ENCODE measurements at places on chromosomes 12 and 14.
A peak's percentile ranks its signal among the peaks of the same experiment; 100 is the strongest.

DNA sequence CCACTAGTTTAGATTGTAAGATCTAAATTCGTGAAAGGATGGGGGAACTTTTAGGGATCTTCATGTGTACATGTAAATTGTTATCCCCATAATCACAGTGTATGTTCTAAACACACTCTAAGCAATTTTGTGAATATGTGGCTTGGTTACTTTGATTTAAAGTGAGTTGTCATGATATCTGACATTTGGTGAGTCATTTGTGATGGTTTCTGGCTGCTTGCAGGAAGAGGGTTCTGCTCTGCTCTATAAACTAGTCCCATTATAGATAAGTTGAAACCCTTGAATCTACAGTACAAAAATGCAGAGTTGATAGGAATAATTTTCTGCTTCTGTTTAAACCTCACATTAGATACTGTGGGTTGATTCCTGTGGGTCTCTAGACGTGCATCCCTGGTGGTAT, 14.8 kb downstream of the GUCY2C start:
- no peak for DNase-seq

GRCh38 chr12:91163116-91163515, 19.5 kb downstream of the DCN start:
- DNase-seq, result no peak

DNA sequence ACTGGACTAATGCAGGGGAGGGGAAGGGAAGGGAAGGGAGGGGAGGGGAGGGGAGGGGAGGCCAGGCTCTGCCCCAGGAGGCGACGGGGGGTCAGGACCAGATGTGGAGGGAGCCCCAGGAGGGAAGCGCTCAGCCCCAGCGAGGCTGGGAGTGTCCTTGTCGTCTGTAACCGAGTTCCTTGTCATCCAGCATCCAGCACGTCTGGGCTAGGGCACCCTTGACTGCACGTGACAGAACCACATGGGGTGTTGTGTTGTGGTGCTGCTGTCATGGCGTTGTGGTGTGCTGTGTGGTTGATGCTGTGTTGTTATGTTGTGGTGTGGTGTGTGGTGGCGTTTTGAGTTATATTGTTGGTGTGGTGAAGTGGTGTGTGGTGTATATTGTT, 28.4 kb upstream of the SFSWAP start:
- DNase-seq, result no peak

GRCh38 chr14:34368115-34368970, 93.7 kb downstream of the SPTSSA start:
- peak; percentile 10 for DNase-seq

GRCh38 chr12:131084341-131085011, 130.8 kb downstream of the ADGRD1 start:
- no peak for DNase-seq

DNA sequence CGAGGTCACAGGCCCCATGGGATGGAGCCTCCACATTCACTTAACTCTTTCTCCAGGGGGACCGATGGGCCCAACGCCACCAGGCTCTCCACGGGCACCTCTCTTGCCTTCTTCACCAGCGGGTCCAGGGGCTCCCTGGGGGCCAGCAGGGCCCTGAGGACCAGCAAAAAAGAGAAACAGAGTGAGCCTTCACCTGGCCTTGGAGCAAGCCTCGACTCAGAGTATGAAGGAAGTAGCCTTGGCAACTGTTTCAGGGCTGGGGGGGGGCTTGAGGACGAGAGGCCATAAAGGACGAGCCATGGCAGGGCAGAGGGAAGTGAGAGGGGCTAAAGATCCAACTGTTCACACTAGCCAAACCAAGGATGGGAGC, 18.0 kb downstream of the COL2A1 start:
- DNase-seq, result no peak

DNA sequence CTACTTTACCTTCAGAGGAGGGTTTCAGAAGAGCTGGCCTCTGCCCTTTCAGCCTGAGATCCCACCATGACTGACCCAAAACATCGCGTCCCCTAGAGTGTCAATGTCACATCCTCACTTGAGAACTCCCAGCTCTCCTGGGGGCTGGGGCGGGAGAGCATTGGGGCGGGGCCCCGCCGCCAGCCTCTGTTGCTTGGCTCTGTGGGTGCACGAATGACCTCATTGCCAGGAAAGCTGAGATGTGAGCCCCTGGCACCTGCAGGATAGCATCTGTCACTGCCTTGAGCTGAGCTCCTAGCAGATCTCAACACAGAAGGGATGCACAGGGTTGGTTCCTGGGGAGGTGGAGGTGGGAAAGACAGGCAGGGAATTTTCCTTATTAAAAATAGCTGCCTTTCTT, 20.6 kb upstream of the MYL2 start:
- DNase-seq, result no peak

- DNase-seq, result peak; percentile 21
Measured at GRCh38 chr14:52042371-52043289, 26.2 kb downstream of the NID2 start.

GRCh38 chr12:121590476-121591143, 9.8 kb upstream of the KDM2B start:
- peak; percentile 69 for DNase-seq

GRCh38 chr12:22355011-22355580, 20.6 kb upstream of the ST8SIA1 start:
- DNase-seq, result no peak

GRCh38 chr14:58739674-58740073, 101.9 kb downstream of the DACT1 start:
- DNase-seq, result no peak

DNA sequence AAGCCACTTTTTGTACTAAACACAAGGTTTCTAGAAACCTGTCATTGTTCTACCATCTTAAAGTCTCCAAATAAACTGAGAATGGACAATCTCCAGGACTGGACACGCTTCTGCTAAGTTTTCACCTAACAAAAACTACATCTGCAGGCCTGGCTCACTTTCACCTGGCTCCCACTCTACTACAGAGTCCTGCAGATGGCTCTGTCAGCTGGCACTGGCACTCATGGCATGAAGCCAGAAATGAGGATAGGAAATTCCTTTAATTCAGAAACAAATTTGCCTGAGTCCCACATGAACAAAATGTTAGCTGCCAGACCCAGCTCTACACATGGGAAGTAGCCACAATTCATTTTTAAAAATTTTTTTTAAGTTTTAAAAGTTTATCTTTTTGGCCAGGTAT, 42.1 kb downstream of the STXBP6 start:
- no peak for DNase-seq

GRCh38 chr12:116133149-116133548, 144.3 kb downstream of the MED13L start:
- peak; percentile 57 for DNase-seq

DNA sequence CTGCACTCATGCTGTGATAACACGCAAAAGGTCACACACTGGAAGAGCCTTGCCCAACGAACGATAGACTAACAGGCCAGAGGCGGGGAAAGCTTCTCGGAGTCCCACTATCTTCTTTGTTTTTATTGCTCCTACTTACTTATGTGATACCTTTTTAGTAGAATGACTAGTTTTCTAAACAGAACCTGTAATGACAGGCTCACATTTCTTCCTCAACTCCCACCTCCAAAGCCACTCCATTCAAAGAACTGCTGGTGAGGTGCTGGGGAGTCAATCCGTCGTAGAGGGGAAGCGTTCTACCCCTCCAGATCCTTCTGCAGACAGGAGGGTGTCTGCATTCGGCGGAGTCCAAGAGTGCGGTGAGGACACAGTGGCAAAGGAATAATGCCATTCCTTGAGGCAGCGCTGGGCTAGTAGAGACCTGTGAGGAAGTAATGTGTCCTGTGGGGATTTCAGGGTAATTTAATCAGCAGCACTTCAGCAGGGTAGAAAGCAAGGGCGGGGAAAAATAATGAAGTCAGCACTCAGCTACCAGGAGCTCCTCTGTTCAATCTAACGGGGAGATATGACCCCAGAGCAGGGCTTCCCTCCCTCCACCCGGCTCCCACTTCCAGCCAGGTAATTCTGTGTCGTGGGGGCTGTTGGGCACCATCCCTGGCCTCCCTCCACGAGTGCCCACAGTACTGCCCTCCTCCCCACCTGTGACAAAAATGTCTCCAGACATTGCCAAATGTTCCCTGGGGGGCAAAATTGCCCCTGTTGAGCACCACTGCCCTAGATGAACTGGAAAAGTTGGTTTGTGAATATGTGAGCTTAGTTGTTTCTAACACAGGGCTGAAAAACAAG, 25.2 kb downstream of the SPRING1 start:
- DNase-seq, result no peak

DNA sequence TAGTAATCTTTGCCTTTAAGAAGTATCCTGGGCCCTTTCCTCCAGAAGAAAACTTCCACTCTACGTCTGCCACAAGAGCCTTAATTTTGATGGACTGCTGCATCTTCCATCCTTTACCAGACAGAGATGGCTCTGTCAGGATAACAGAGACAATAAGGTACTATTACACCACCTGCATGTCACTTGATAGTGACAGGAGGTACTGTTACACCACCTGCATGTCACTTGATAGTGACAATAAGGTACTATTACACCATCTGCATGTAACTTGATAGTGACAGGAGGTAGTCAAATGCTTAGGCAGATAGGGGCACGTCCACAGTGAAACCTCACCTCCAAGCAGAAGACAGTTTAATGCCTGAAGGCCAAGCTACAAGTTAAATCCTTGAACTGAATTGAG, 13.9 kb downstream of the OR6C74 start:
- no peak for DNase-seq

- no peak for DNase-seq
Measured at GRCh38 chr12:31118347-31119191, 44.9 kb downstream of the DDX11 start.

GRCh38 chr12:108484431-108484830, 30.6 kb upstream of the FICD start:
- DNase-seq, result no peak

GRCh38 chr12:74319886-74320285, 217.7 kb upstream of the ATXN7L3B start:
- DNase-seq, result no peak

- peak; percentile 91 for DNase-seq
Measured at GRCh38 chr12:107411792-107412535, 273.6 kb upstream of the PWP1 start.

GRCh38 chr14:61491224-61491623, 169.8 kb downstream of the PRKCH start:
- DNase-seq, result no peak

- DNase-seq, result no peak
Measured at GRCh38 chr12:91213-91612, 24.6 kb downstream of the IQSEC3 start.

- DNase-seq, result no peak
Measured at GRCh38 chr12:128951448-128951847, 98.2 kb downstream of the GLT1D1 start.

- DNase-seq, result no peak
Measured at GRCh38 chr12:3142386-3142785, 65.2 kb downstream of the TSPAN9 start.

- peak; percentile 26 for DNase-seq
Measured at GRCh38 chr12:116955382-116956021, 44.8 kb downstream of the FBXW8 start.

DNA sequence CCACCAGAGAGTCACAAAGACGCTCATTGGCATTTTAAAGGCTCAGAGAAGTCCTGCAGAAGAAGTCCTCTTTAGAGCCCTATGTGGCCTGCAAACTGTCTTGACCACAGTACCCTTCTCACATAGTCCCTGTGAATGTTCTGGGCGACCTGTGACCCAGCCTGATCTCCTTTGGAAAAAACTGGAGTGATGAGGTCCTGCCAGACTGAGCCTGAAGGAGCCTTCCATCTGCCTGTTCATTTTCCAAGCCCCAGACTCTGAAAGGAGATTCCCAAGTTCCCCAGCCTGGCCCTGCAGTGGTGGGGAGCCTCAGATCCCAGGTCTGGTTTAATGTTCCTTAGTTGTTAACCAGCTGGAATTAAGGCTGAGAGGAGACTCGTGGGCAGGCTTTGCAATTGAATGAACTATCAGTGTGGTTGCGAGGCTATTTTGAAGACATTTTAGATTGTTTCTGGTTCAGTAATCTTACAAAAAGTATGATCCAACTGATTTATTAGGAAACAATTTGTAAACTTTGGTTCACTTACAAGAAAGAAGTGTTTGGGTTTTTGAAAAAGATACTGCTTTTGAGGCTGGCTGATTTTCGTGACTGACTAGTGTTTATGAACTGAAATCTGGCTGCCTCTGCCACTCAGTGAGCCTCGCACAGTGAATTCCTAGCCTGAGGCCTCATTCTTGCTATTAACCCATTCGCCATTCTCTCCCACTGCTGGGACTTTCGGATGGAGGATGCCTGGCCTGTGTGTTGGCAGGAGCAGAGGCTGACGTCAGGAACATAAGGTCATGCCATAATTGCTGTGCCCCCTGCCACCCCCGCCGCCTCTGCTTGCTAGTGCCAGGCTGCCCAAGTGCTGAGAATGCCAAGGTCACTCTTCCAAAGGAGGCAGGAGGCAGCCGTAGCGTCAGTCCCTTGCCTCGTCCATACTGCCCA, 249.0 kb downstream of the CACNA1C start:
- DNase-seq, result peak; percentile 80

DNA sequence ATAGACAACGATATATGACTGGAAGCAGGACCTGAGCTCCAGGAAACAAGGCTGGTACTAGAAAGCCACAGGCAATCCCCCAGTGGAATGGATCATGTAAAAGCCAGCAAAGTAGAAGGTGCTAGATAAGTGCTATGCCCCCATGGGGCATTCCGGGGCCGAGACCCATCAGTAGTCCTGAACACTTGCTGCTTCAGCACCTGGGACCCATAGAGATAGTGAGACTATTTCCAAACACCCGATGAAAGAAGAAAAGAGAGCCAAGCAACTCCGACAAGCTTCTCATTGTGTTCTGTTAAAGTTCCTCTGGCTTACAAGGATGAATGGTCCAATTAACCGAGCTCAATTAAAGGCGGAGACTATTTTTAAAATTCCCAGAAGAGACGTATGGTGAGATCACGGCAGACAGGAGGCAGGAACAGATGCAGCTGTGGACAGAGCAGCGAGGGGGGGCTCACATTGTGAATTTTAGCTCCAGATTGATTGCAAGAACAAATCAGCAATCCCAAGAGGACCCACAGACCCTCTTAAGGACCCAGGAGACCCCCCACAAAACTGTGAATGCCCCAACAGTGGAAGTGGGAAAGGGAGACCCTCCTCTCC, 142.5 kb upstream of the OVCH1 start:
- DNase-seq, result no peak

GRCh38 chr14:72906879-72907278, 13.0 kb upstream of the DPF3 start:
- DNase-seq, result no peak
